ENCODE measurements at places on chromosomes 6 and 20.

DNA sequence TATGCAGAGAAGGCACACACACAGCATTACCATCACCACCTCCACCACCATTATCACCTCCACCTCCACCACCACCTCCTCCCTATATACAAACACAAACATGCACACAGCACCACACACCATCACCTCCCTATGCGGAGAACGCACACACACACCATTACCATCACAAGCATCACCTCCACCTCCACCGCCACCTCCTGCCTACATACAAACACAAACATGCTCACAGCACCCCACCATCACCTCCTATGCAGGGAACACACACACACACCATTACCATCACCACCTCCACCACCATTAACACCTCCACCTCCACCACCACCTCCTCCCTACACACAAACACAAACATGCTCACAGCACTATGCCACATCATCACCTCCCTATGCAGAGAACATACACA lies 236.5 kb upstream of the AFDN start:
- DNase-seq, result no peak

GRCh38 chr20:41172296-41173140 lies 35.2 kb downstream of the PLCG1 start:
- DNase-seq, result no peak

GRCh38 chr20:16007164-16007563 lies 566.1 kb downstream of the KIF16B start:
- no peak for DNase-seq

GRCh38 chr6:6707143-6707542 lies 118.6 kb downstream of the LY86 start:
- DNase-seq, result no peak

GRCh38 chr6:29593199-29593855 lies 8.4 kb downstream of the OR2H2 start:
- no peak for DNase-seq

DNA sequence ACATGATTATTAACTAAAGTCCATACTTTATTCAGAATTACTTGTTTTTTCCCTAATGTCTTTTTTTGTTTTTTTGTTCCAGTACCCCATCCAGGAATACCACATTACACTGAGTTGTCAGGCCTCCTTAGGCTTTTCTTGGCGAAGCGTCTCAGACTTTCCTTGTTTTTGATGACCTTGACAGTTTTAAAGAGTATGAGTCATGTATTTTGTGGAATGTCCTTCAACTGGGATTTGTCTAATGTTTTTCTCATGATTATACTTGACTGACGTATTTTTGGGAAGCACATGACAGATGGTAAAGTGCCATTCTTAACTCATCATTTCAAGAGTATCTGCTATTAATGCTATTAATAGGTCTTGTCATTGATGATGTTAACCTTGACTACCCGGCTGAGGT lies 23.6 kb downstream of the ENPP1 start:
- no peak for DNase-seq

- no peak for DNase-seq
Observed at GRCh38 chr6:143408151-143408786, 42.2 kb downstream of the ADAT2 start.

GRCh38 chr6:31901415-31901952 lies 402 bp downstream of the ZBTB12 start:
- DNase-seq, result peak; percentile 61

DNA sequence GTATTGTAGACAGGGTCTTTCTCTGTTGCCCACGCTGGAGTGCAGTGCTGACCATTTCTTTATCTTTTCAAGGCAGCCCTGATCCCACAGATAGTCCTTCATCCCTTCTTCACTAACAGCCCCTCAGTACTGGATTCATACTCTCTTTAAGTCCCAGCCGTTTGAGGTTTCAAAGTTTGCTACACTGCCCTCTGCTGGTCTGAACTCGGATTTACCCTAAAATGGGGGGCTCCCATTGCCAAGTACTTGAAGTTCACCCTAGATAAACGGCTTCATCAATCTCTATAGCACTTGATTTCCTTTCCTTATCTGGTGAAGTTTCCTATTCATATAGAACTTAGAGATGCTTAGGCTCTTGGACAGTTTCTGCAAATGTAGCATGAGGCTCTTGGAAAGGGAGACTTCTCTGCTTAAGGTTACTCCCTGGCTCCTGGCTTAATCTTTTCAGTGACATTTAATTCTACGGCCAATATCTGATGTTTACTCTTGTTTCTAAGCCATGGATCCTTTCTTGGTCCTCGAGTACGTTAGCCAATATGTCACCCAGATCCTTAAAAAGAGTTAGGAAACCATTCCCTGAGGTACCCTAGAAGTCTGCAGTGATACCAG lies 21.4 kb upstream of the PREP start:
- DNase-seq, result peak; percentile 64

DNA sequence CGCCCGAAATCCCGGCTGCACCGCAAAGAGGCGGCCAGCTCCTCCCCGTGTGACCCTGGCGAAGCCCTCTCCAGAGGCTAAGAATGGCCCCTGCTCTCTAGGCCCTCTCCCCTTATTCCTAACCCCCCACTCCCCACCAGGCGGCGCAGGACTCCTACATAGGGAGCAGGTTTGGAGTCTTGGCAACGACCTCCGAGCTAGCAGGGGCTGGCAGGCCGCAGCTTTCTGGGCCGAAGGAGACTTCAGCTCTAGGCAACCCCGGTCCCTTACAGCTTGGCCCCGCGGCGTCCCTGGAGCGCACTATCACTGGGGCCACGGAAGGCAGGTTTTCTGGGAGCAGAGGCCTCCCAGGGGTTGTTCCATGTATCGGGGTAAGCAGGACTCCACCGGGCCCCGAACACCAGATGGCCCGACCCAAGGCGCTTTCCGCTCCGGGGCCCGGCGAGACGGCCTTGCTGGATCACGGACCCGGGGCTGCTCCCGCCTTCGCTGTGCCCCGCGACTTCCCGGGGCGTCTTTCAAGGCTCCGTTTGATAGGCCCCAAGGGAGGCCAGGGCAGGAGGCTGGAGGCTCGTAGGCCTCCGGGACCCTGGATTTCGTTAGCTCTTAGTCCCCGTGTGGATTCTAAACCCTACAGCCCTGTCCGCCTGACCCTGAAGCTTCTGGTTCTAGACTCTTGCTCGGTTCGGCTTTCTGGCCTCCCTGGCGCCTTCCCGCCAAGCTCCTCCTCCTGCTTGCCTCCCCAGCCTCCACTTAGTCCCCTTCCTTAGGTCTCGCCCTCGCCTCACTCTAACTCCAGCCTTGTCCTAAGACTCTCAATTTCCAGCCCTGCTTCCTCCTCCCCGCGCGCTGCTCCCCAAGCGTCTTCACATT lies 1.9 kb downstream of the SLC32A1 start:
- peak; percentile 51 for DNase-seq

- DNase-seq, result no peak
Observed at GRCh38 chr6:142698751-142699150, 246.2 kb downstream of the HIVEP2 start.

- DNase-seq, result peak; percentile 51
Observed at GRCh38 chr20:41738604-41739206, 120.5 kb upstream of the CHD6 start.

DNA sequence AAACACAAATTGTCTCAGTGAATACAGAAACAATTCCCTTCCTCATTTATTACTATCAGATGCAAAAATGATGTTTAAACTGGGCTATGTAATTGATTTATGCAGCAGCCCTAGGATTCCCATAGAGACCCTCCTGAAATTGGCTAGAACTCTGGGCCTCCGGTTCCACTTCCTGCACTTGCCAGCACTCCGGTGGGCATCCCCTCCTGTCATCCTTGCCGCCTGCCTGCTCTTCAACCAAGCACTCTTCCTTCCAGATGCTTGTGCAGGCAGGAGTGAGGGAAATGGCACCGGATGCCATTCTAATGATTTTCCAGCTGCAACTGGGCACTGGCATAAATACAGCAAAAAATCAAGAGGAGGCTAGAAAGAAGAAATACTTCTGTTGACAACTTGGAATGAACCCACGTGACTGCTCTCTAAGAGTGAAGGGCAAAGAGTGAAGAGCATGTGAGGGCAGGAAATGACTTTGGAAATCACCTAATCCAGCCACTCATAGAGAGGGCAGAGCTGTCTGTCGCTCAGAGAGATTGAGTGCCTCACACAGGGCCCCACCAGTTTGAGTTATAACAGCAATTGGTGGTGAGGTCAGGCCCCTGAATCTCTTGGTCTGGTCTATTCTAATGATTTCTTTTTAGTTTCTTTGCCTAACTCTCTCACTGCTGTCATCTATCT lies 3.7 kb upstream of the NEDD9 start:
- DNase-seq, result peak; percentile 69

All from activated CD4-positive, alpha-beta T cell treated with anti-CD3 and anti-CD28 coated beads, Interleukin-2, amount 50 U/mL, for 16 hours (primary cell).